Endodermal cell (in vitro differentiated cells): ENCODE measurements at places on chromosomes 6 and 20.

- no peak for DNase-seq
Observed at GRCh38 chr20:42158272-42158671, 540.1 kb upstream of the CHD6 start.

DNA sequence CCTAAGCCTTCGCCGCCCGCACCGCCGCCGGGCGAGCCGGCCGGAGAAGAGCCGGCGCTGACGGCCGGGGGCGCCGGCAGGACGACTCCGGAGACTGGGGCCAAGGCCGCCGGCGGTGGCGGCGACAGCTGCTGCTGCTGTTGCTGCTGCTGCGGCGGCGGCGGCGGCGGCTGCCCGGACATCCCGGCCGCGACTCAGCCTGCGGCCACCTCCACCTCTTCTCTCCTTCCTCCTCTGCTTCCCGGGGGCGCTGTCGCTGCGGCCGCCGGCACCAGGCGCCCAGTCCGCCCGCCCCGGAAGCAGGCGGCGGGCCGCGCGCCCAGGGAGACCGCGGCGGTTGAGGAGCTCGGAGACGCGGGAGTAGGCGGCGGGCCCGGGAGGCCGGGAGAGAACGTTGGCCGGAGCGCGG lies 307 bp downstream of the RANBP9 start:
- no peak for DNase-seq

DNA sequence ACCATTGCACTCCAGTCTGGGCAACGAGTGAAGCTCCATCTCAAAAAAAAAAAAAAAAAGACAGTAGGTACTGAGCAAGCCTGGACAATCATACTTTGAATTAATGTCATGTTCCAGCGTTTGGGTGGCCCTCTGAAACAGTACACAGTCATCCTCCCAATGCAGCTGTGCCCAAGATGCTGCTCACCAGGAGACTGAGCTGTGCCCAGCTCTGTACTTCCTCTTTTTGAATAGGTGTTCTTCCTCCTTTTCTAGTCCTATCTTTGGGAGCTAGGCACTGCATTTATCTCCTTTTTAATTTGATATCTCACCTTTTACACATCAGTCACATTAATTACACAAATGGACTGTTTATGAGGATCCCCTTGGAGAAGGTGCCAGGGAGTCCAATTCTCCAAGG lies 101.5 kb downstream of the RPP40 start:
- no peak for DNase-seq

GRCh38 chr6:3114377-3114776 lies 4.1 kb upstream of the BPHL start:
- no peak for DNase-seq

GRCh38 chr6:136066005-136066404 lies 184.1 kb downstream of the MTFR2 start:
- no peak for DNase-seq

DNA sequence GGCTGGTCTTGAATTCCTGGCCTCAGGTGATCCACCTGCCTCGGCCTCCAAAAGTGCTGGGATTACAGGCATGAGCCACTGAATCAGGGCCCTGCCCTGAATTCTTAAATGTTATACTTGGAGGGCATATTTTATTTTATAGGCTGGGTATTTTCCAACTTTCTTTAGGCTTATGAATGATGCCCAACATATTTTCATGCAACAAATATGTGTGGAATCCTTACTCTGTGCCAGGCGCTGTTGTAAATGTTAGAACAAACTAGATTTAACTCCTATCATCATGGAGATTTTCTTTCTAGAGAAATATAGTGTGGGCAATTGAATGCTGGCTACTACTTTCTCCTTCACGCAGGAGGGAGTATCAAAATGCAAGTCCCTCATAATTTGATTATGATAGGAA lies 71.2 kb downstream of the SAMD5 start:
- no peak for DNase-seq

GRCh38 chr20:52529826-52530225 lies 338.2 kb upstream of the ZFP64 start:
- DNase-seq, result no peak

GRCh38 chr6:32118782-32119628 lies 9.0 kb downstream of the ATF6B start:
- peak; percentile 95 for DNase-seq

DNA sequence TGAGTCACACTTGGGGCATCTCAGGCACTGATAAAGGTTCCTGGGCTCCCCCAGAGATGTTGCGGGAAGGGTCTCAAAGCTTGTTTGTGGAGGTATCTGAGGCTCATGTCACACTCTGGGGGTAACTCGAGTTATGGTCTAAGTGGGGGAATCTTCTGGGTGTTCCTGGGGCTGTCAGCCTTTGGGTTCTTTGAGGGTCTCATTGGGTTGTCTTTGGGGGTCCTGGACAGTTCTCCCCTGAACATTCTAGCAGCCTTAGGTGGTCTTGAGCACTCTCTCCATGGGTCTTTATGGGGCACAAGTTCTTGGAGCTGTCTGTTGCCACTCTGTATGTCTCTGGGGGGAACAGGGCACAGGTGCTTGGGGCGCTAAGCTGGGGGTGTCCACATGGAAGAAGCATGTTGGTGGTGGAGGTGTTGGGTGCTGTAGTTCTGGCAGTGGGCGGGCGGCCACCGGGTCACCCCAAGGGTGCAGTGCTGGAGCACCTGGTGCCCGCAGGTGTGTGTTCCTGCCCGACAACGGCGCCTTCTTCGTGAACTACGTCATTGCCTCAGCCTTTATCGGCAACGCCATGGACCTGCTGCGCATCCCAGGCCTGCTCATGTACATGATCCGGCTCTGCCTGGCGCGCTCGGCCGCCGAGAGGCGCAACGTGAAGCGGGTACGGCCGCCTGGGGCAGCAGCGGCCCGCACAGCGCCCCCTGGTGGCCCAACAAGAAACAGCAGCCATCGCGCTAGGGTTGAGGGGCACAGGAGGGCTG lies 7.1 kb upstream of the CAPN11 start:
- peak; percentile 94 for DNase-seq

- DNase-seq, result no peak
Observed at GRCh38 chr6:99492092-99492491, 23.1 kb downstream of the USP45 start.
